ENCODE measurements at places on chromosomes 1 and 21.

DNA sequence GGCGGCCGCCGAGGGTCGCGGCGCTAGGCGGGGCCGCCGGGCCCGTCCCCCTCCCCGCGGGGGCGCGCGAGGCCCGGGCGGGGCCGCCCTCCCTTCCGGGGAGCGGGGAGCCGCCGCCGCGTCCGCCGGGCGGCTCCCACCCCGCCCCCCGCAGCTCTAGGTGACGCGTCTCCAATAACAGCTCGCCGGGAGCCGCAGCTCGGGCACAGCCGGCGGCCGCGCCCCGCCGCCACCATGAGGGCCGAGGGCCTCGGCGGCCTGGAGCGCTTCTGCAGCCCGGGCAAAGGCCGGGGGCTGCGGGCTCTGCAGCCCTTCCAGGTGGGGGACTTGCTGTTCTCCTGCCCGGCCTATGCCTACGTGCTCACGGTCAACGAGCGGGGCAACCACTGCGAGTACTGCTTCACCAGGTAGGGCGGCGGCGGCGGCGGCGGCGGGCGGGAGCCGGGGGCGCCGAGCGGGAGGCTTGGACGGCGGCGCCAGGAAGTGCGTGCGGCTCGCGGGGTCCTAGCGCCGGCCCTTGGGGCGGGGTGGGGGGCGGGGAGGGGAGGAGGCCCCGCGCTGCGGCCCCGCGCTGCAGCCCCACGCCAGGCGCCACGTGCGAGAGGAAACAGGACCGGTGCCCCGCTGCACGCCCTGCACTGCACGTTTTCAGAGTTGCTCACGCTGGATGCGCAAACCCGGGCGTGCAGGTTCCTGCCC lies at the start of gene SMYD2:
SMYD2 (plus strand) TSS at position 139 of the 699 bp plus-strand sequence; CDS start at position 235, 96 bp downstream.
- DNase-seq: peak; percentile 60

- no peak for DNase-seq
Observed at GRCh38 chr1:201598973-201599372, 60.0 kb downstream of the NAV1 start.

DNA sequence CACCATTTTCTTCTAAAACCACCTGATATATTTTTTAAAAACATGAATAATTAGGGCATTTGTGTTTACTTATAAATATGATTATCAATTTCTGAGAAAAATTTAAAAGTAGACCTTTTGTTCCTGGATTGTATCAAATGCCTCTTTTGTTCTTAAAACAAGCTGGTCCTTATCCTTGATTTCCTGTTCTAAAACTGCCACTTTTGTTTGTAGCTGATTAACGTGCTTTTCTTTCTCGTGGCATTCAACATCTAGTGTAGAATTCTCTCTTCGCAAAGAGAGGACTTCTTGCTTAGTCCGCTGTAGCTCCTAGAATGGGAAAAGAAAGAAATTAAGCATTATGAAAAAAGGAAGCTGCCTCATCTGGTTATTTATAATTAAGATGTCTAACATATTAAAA lies 25.0 kb downstream of the SASS6 start:
- DNase-seq: no peak

DNA sequence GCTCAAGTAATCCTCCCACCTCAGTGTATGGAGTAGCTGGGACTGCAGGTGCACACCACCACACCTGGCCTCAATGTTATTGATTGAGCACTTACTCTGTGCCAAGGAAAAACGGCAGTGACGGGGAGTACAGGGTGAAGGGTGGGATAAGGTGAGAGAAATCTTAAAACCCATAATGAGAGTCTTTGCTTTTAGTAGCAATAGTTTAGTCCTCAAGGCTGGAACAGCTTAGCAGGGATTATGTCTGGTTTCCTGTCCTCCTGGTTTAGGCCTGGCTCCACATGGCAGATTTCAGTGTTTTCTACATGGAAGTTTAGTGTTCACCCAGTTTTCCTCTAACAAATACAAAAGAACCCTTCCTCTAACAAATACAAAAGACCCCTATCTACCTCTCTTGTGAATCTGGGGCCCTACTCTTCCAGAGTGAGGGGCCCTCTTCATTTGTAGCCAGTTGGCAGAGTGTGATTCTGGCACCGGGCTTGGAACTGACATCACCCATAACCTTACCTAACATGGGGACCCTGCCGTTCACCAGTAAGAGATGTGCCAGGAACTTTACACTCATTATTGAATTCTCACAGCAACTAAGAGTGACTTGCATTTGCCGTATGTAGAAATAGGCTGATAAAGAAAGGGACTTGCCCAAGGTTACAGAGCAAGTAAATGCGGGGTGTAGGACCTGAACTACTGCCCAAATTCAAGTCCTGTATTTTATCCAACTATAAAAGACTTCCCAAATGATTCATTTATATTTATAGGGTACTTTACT lies 6.9 kb downstream of the ZNF691 start:
- no peak for DNase-seq

- DNase-seq: no peak
Observed at GRCh38 chr1:204370176-204370575, 10.4 kb upstream of the PLEKHA6 start.

DNA sequence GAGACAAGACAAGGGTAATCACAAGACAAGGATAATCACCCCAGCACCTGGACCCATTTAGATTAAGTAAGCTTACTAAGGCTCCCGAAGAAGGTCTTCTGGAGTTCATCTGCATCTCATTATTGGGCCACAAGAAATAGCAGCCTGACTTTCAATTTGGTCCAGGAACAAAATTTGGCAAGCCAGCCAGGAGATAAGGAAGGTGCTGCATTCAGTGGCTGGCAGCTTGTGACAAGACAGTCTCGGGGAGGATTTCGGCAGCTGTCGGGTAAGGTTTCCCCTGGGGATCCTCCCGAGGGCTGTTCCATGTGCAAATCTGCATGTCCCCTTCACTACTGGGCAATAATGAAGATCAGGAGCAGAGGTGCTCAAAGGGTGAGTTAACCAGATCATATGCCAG lies 195.2 kb downstream of the FCRL5 start:
- no peak for DNase-seq

DNA sequence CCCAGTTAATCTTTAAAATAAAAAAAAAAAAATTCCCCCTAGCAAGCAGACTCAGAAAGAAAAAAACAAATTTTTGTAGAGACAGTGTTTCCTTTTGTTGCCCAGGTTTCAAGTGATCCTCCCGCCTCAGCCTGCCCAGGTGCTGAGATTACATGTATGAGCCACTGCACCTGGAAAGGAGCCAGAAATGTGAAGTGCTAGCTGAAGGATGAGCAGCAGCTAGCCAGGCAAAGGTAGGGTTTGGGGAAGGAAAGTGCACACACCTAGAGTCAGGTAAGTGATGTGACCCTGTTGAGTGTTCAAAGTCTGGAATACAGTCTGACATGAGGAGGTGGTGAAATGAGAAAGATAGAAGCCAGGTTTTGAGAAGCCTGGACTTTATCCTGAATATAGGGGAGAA lies 1.7 kb downstream of the AKR1A1 start:
- DNase-seq: no peak

GRCh38 chr1:6358757-6359201 lies 34.8 kb downstream of the ACOT7 start:
- DNase-seq: peak; percentile 55

DNA sequence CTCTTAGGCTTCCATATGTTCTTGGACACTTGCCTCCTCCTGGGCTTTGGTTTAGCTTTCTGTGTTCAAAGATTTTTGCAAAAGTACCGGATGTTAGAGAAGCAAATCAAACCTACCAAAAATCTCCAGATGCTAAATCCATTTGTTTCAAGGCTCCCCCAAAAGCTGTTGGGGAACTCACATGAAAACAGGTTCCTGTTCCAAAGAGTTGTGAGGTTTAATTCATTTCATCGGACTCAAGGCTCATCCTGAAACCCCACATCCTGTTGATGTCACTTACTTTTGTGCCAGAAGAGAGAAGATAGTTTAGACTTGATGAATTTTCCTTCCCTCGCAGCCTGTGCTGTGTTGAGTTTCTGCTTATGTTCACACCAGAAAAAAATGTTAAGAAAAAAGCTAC lies 41.7 kb upstream of the RXRG start:
- no peak for DNase-seq

GRCh38 chr1:101929343-101929742 lies 67.4 kb downstream of the OLFM3 start:
- no peak for DNase-seq

GRCh38 chr1:227391879-227392278 lies 73.6 kb upstream of the CDC42BPA start:
- no peak for DNase-seq

GRCh38 chr1:43220905-43221778 lies 48.6 kb upstream of the TMEM125 start:
- no peak for DNase-seq

DNA sequence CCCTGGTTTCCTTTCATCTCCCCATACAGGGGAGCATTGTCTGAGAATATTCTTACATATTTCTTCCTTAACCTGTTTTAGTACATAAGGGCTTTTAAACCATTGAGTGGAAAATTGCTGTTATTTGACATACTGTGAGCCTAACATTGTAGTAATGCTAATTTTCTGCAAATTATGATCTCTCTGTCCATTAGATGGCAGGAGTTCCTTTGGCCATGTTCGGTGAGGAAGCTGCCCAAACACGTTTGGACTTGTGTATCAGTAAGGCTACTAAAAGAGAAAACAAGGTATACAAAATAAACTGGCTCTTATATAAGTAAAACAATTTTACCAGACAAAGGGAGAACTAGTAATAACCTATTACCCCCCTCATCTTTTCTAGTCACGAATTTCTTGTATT lies 29.2 kb downstream of the CDC7 start:
- DNase-seq: no peak

- no peak for DNase-seq
Observed at GRCh38 chr1:24566236-24566867, 10.5 kb downstream of the NCMAP start.

DNA sequence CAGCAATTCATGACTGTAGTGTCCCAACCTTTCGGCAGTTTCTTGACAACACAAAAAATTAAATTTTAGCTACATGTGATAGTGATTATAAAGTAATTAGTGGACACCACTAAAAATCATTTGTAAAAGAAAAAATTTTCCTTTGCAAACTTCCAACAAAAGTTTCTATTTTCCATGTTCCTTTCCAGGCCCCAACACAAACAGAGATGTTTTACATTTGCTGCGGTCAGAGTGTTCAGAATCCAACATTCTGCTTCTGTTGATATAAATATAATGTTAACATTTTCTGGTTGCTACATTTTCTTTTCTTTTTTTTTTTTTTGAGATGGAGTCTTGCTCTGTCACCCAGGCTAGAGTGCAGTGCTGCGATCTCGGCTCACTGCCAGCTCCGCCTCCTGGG lies 54.9 kb upstream of the WLS start:
- no peak for DNase-seq

DNA sequence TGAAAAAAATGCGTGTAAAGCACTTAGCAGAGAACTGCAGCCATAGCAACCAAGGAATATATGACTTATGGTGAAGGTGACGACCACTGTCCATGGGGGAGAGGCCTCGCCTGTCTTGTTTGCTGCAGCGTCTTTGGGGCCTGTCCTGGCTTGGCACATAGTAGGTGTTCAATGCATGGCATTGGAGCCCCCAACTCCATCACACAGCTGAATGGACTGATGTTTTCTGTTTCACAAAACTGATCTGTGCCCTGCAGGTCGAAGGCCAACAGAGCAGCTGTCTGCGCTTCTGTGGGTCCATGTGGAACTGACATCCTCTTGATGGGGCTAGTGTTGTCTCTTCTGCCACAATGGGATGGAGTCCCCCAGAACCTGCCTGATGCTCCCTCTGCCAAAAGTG lies 296.0 kb downstream of the PTPRU start:
- no peak for DNase-seq

GRCh38 chr1:27383039-27383605 lies at the start of gene CD164L2:
Gene CD164L2, minus strand, starts transcription at chr1:27383333. Its CDS starts 94 bp downstream, at chr1:27383239.
- peak; percentile 52 for DNase-seq

DNA sequence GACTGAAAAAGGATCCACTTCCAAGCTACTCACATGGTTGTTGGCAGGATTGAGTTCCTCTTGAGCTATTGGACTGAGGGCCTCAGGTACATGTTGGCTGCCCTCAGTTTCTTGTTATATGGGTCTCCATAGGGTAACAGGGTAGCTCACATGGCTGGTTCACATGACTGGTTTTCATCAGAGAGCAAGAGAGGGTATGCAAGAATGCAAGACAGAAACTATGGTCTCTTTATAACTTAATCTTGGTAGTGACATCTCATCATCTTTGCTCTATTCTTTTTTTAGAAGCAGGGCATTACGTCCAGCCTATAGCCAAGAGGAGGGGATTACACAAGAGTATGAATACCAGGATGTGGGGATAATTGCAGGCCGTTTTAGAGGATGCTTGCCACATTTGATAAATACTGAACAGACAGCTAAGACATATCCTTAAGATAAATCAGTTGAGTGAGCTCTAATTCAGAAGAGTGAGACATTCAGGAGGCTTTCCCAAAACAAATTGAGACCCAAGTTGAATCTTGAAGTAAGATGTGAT lies 100.2 kb downstream of the HMCN1 start:
- DNase-seq: no peak

DNA sequence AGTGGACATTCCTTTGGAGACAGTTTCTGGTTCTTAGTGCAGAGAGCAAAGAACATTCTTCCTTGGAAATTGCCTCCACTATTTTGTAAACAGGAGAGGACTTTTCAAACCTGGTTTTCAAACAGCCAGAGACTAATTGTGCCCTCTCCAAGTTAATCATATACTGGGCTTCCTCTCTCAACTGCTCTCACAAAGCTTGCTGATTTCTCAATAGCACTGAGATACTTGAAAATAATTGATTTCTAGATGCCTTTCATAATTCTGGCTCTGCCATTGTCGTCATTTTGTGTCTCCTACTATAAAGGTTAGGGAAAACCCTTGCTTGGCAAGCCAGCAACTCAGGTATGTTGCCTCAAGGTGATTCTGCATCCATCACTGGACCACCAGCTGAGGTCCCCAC lies 56.0 kb downstream of the KCNJ15 start:
- DNase-seq: no peak

GRCh38 chr21:44432841-44433790 lies 22.2 kb upstream of the LRRC3 start:
- no peak for DNase-seq

- no peak for DNase-seq
Observed at GRCh38 chr1:188599313-188599712, 1770.6 kb downstream of the PLA2G4A start.

DNA sequence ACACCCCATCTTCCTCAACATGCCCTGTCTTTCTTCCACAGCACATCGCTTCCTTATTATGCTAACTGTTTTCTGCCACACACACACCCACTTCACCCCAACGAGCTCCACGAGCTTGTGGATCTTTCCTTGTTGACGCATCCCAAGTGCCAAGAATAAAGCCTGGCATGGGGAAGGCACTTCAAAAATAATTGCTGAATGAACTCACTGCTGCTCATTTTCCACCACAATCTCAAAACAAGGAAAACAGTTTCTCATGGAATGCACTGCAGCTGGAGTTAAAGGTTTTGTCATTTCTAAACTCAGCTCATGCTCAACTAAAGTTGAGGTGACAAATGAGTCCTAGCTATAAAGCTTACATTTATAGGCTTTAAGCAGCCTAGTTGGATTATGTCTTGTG lies 86.0 kb downstream of the TIAM1 start:
- DNase-seq: no peak

All from T-helper 9 cell (primary cell).